Ammon's horn (tissue), 1 donor: ENCODE measurements at places on chromosomes 2 and 18.

DNA sequence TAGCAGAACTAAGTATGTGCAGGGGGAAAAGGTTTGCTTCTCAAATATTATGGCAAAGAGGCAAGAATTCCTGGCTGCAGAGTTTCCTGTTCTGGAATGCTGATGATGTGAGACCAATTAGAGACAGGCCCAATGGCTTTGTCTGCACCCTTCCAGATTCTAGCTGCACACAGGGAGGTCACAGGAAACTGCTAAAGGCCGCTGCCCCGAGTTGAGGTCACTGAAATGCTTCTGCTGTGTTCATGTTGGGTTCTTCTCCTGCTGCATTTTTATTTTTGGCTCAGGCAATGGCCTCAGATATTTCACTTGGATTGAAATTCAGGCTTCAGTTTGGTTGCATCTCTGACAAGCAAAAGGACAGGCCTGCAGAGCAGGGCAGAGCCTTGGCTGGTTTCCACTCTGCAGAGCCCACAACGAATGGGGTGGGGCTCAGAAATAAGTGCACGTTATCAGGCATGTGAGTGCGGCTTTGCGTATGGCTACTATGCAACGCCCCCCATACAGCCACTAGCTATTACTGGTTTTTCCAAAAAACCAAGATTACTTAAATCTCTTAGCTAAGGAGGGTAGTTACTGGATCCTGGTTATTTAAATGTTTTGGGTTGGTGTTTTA is 66.9 kb upstream of the FZD5 start:
- peak; percentile 37 for DNase-seq

DNA sequence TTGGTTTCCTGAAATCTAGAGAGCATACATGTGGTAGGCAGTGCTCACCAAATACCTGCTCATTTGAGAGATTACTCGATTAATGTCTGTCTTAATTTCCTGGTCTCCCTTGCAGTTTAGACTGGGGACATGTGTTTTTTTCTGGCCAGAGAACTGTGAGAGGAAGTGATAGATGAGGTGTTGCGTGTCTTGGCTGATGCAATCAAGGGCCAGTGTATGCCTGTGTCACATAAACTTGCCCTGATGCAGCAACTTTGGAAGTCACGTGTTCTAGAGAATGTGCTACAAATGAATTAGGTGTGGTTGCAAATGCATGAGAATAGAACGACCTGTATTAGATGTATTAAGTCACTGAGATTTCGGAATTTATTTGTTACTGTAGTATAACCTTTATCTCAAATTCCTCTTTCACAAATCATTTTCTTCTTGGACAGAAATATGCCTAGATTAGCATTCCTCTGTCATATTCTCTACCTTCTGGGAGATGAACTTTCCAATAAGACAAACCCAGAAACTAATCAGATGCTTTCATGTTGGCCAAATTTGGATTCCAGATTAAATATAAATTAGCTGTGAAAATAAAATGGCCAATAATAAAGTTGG is 9.9 kb upstream of the IL1A start:
- DNase-seq: peak; percentile 62

DNA sequence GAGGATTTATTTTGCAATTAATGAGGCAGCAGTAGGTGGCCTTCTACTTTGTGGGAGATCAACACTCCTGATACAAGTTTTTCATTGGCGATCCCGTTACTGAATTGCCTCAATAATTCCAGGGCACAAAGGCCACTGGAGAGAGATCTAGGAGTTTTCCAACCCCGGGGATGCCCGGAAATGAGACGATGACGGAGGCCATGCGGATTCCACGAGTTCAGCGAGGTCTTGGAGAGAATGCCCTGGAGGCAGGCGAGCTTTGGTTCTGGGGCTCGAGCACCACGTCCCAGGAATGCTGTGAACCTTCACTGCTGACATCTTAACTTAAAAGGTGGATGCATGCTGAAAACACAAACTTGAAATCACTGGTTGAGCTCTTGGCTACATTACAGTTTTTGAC is 74.2 kb downstream of the LDLRAD4 start:
- no peak for DNase-seq

- DNase-seq: no peak
Measured at GRCh38 chr2:69381337-69381737, 5.7 kb downstream of the GFPT1 start.

GRCh38 chr2:64808092-64808491 is 154.4 kb upstream of the SERTAD2 start:
- DNase-seq: no peak

- no peak for DNase-seq
Measured at GRCh38 chr18:37084912-37085311, 256.0 kb downstream of the KIAA1328 start.

- DNase-seq: no peak
Measured at GRCh38 chr2:10031886-10032745, 11.2 kb upstream of the KLF11 start.

GRCh38 chr18:49052891-49053644 is 102.3 kb upstream of the SMAD7 start:
- no peak for DNase-seq

DNA sequence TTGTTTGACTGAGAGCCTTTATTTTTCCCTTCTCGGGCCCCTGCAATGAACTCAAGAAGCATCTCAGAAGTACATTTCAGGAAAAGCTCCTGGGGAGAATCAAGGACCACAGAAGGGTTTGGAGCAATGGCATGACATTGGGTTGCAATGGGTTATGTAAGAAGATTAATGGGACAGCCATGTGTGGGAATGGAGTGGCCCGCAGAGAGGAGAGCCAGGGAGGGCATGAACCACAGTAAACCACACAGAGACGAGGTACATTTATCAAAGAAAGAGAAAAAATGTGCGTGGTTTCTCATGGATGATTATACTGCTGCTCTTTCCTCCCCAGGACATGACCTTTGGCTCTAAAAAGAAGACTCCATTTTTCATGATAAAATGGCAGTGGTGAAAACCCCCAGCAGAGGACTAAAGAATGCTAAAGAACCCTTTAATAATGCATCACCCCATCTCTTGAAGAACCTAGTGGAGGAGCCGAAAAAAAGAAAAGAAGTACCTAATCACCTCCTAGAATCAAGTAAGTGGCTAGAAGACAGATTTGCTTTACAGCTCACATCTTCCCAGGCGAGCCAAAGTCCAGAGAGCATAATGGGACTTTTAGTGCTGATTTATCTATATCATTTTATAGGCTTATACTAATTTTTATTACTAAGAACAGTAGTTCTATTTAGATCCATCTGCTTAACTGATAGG is 1.7 kb downstream of the CFAP221 start:
- no peak for DNase-seq

- DNase-seq: no peak
Measured at GRCh38 chr2:14072338-14072737, 560.2 kb upstream of the LRATD1 start.

DNA sequence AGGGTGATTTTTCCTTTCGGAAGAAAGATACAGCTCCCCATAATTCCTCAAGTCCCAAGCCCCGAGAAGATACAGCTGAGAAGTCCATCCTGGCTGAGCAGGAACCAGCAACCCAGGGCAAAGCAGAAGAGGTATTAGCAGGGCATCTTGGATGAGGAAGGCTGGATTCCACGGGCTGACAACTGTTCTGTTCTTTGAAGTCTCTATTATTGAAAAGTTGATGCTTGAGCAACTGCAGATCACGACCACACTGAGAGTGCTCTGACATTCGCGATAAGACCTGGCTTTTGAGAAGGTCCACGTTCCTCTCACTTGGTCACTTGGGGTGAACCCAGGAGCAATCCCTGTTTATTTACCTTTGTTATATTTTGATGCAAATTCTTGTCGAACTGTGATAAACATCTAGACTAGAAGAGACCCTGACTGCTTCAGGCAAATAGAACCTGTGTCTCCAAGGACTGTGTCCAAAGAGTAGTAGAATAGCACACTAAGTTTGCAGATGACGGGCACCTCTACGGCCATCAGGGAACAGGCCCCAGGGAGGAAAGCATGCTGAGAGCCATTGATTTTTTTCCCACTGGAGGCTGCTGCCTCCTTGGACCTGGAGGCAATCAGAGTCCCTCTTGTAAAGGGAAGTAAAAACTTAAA is 133.1 kb downstream of the ARL4C start:
- DNase-seq: no peak

DNA sequence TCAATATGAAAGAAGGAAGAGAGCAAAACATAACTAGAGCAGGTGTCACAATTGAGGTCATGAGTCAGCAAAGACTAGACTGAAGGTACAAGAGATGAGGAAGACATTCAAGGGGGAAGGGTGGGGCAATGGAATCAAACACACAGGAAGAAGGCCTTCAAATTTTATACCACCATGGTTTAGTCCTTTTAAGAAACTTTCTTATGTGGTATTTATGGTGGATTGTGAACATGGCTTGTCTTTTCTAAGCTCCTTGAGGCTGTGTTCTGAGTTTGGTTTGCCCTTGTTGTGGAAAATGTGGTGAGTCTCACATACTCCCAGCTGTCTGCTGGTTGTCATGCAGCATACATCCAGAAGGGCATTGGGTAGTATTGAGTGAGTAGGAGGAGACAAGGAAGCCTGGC is 62.1 kb downstream of the NABP1 start:
- no peak for DNase-seq

DNA sequence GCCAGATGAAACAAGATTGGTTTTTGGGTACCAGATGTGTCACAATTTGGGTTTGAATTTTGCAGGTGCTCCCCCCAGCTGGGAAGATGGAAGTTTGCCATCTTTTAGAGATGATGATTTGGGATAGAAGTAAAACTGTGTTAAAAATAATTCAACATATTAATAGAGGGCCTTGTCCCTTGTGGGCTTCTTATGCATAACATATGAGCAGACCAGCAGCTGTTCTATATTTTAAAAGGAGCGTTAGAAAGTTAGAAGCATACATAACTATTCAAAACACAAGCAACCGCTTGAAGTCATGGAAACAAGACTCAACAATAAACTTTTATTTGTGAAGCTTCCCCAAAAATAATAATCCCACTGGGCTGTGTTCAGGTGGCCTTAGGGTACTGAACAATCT is 62.8 kb downstream of the EFEMP1 start:
- no peak for DNase-seq

- no peak for DNase-seq
Measured at GRCh38 chr2:38600242-38600891, 2.4 kb downstream of the HNRNPLL start.

- DNase-seq: peak; percentile 8
Measured at GRCh38 chr2:73451263-73451972, 65.8 kb downstream of the ALMS1 start.

GRCh38 chr2:205706769-205707381 is 24.6 kb downstream of the NRP2 start:
- DNase-seq: peak; percentile 74

- DNase-seq: no peak
Measured at GRCh38 chr2:98478907-98479306, 34.2 kb downstream of the INPP4A start.

DNA sequence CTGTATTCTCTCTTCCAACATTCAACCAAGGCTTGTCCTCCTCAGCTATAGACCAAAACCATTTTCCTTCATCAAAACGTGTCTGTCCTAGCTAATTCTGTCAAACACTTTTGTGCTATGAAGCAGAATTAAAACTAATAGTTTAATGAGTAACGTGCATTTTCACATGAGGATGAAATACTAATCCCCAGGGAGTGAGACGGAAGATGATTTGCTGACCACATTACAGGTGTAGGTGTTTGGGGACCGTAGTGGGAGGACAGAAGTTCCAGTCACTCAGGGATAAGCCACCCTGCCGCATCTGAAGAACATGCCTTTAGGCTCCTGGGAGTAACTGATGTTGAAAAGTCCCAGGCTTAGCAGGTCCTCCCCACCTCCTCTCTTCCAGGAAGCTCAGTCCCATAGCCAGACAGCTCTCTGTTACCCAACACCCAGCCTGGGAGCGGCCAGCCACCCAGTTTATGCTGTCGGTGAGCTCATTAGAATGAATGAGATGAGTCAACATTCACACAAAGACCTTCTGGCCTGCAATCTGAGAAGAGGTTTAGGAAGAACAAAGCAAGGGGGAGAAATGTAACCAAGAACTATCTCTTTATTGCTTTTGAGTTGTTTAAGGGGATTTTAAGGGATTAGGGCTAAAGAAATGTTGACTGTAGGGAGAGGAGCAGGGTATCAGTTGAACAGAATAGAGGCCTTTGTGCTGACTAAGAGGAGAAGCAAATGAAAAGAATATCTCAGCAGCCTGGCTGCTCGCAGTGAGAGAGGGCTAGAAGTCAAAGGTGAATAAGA is 122.5 kb downstream of the FOXI3 start:
- DNase-seq: no peak

DNA sequence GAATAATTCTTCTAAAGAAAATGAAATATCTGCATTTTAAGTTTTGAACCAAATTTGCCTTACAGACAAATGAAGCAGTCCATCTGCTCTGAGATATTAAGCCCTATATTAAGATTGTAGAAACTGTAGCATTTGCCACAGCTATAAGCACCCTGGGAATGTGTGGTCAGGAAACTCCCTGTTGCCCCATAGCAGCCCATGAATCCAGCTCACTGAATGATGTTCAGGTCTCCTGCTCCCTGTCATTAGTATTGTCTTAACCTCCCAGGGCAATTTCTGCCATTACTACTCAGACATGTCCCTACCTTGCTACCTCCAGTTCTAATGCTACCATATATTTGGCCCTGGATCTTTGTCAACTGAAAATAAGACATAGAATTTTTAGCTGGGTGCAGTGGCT is 41.1 kb downstream of the CDK15 start:
- DNase-seq: no peak

DNA sequence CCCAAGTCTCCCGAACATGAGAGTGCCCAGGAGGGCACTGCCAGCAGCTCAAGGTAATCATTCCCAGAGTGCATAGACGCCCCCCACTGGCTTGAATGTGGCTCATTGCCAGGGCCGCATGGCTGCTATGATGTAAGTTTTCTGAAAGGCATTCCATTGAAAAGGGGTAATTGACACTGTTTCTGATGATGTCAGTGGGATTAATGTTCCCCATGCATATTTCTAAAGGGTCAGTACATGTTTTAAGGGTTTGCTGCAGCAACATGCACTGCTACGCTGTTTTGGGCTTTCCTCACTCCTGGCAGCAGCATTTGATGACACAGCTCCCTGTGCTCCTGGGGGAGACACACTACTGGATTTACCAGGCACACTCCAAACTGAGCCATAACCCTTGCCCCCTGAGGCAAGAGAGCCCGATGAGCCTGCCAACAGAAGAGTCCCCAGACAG is 36.7 kb downstream of the KIAA2012 start:
- no peak for DNase-seq

GRCh38 chr2:14123436-14124103 is 508.9 kb upstream of the LRATD1 start:
- DNase-seq: no peak

- DNase-seq: no peak
Measured at GRCh38 chr18:8808001-8808400, 102.6 kb downstream of the MTCL1 start.

GRCh38 chr2:6025391-6025790 is 333.2 kb downstream of the SOX11 start:
- DNase-seq: no peak

DNA sequence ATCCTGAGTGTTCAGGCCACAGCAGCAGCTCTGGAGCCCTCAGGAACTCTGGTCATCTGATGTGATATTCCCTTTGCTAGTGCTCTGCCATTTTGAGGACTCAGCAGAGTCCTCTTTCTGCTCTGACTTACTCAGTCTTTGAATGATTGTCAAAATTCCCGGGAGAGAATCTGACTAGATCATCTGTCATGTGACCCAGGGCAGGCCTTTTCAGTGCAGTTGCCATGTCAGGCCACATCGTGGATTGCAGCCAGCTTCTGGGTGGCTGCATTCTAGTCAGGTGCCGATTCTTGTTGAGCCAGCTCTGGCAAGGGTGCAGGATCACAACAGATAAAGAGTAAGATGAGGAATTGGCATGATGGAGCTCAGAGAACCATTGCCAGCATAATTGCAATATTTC is 795.6 kb downstream of the CPS1 start:
- peak; percentile 49 for DNase-seq
